NCI-H146 (cell line): ENCODE measurements at places on chromosomes 1 and 21.

GRCh38 chr21:34885626-34886239 is 163.4 kb downstream of the RUNX1 start:
- DNase-seq: no peak

DNA sequence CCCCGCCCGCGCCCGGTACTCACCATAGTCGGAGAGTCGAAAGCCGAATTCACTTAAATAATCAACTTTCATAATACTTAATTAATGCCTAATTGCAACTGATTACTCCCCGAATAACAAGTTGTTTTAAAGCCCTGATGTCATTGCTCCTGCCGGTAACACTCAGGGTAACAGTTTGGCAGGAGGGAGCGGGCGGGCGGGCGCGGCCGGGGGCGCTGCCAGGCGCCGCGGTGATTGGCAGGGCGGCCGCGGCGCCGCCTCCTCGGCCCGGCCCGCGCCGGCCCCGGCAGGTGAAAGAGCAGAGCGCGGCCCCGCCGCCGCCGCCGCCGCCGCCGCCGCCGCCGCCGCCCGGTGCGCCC is 102.2 kb downstream of the CASZ1 start:
- peak; percentile 35 for DNase-seq

DNA sequence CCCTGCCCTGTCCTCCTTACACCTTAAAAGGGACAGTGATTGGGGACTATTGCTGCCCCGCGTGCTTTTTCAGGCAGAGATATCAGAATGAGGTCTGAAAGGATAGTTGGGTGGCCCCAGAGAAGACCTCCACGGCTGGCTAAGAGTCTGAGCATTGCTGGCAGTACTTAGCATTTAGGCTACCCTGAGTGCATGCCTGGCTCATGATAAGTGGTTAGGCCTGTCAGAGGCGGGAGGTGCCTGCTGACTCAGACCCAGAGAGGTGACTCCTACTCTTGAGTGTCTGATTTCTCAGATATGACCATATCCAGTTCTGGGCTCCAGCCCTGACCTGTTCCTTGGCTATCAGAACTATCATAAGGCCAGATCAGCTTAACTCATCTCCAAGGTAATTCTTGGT is 213.7 kb downstream of the PBX1 start:
- DNase-seq: no peak

DNA sequence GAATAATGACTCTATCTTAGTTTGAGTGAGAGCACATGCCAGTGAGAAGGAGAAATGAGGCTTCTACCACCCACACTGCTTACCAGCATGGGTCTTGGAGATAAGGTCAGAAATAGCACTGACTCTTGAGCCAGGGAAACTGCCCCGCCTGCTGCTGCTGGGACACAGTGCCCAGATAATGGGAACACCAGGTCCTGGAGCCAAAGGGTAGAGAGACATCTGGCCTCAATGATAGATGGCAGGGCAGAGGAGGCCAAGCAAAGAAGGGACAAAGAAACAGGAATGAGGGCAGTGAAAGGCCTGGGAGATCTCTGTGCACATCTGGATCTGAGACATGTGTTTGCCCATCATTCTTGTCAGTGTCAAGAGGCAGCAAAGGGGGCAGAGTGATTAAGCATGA is 97.4 kb downstream of the MIS18A start:
- no peak for DNase-seq

DNA sequence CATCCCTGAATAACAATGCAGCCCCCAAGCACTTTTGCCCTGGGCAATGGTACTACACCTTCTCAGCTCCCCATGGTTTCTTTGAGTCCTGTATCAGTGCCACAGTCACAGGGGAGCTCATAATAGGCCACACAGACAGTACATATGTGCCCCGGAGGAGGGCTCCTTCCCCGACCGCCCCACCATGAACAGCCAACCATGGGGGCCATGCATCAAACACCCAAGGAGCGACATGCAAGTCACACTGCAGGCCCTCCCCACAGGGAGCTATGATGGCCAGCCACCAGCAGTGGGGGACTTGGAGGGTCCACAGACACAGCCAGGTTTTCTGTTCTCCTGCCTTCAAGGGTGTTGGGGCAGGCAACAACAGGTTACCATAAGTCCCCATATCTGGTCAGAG is 13.1 kb upstream of the CLCA2 start:
- DNase-seq: no peak

- DNase-seq: no peak
Observed at GRCh38 chr1:177629526-177629925, 340.3 kb downstream of the SEC16B start.

GRCh38 chr21:28590676-28591075 is 402.0 kb downstream of the LTN1 start:
- DNase-seq: no peak
